Stimulated activated CD4-positive, alpha-beta T cell treated with anti-CD3 and anti-CD28 coated beads, Interleukin-15, amount 100 ng/mL, for 48 hours (primary cell): ENCODE measurements at places on chromosomes 7 and 10.

DNA sequence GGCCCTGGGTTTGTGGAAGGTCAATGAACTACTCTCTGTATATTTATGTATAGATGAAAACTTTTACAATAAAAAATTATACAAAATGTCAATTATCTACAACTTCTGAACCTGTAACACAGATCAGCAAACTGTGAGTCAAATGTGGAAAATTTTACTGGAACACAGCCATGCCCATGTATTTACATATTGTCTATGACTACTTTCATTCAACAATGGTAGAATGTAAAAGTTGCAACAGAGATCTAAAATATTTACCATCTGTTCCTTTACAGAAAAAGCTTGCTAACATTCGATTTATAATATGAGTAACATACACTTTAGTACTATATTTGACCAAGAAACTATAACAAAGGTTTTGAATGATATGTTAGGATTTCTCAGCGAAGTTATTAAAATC, 481.6 kb downstream of the PARD3 start:
- DNase-seq: no peak

GRCh38 chr10:17278607-17279240, 50.7 kb downstream of the VIM start:
- DNase-seq: no peak

GRCh38 chr10:79020015-79020491, 48.7 kb upstream of the ZMIZ1 start:
- DNase-seq: no peak

- DNase-seq: no peak
Measured at GRCh38 chr10:95688648-95689047, 5.1 kb downstream of the TCTN3 start.

GRCh38 chr10:3210251-3210877, 37.8 kb upstream of the PITRM1 start:
- DNase-seq: no peak
